ENCODE measurements at places on chromosomes 3 and 15.

GRCh38 chr3:3110749-3111361 is 681 bp upstream of the IL5RA start:
- H3K4me3 ChIP-seq = no peak overlapping the region
- no peak for DNase-seq
- no peaks in the 10 kb centered on the region for H3K4me1 ChIP-seq
- no peaks in the 10 kb centered on the region for H3K36me3 ChIP-seq
- H3K27me3 ChIP-seq = no peaks in the 10 kb centered on the region
- no peak overlapping the region for H3K27ac ChIP-seq

DNA sequence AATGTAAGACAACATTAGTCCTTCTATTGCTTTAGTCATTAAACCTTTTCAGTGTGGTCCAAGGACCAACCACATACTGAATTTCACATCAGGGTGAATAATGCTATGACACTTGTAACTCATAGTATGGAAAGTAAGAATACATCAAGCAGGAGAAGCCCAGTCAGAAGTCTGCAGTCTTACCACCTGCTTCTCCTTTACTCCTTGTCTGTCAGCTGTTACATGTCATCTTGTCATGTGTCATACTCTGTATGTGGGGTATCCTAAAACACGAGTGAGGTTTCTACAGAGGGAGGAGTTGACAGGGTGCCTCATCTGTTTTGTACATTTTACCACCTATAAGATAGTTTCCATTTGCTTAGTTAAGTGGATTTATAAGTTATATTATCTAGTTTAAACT is 32.8 kb upstream of the EID1 start:
- H3K27ac ChIP-seq = no peak overlapping the region
- H3K4me3 ChIP-seq = no peak overlapping the region
- H3K4me1 ChIP-seq = no peaks in the 10 kb centered on the region
- no peaks in the 10 kb centered on the region for H3K36me3 ChIP-seq

DNA sequence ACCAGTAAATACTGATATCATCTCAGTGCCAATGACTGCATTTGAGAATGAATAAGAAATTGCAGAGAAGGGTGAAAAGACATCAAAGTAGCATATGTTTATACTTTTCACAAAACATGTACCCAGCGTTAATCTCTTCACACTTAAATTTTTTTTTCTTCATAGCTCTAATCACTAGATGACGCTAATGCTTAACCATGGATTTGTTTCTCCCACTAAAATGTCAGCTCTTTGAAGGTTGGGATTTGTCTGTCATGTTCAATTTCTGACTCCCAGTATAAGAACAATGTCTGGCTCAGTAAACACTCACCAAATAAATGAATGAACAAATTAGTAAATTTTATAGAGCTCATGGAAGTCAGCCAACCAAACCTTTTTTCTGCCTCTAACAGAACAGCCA is 78.3 kb upstream of the LMCD1 start:
- H3K27me3 ChIP-seq = no peaks in the 10 kb centered on the region
- DNase-seq = no peak
- no peak overlapping the region for H3K4me3 ChIP-seq
- H3K27ac ChIP-seq = no peak overlapping the region
- H3K4me1 ChIP-seq = no peaks in the 10 kb centered on the region

DNA sequence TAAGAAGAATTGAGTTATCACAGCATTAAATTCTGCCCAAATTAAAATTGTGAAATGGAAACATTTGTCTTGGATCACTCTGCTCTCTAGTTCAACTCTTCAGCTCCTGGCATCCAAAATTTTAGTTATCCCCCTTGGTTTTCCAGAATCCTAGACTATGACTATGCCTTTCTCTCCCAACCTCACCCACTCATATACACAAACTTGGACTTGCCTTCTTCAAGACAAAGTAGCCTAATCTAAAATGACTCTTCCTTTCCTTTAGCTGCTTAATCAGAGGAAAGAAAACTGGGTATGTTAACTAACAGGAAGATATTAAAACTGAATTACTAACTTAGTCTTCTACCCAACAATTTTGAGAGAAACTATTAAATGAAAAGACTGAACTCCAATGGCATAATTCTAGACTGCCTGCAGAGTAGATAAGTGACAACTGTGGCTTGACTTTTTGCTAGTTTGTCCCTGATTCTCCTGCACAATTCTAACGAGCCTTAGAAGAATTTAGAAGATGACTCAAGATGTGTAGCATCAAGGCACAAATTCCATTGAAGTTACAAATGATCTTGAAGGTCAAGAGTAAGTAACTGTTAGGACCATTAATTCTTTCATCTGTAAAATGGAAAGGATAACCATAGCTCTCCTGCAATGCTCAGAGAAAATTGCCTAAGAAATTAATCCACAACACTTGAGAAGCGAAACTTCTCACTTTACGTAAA is 5.2 kb upstream of the GOLIM4 start:
- H3K27ac ChIP-seq = no peak overlapping the region
- no peak overlapping the region for H3K4me3 ChIP-seq
- H3K4me1 ChIP-seq = peaks cover 14% of the 10 kb centered on the region
- H3K36me3 ChIP-seq = no peaks in the 10 kb centered on the region
- no peaks in the 10 kb centered on the region for H3K27me3 ChIP-seq

DNA sequence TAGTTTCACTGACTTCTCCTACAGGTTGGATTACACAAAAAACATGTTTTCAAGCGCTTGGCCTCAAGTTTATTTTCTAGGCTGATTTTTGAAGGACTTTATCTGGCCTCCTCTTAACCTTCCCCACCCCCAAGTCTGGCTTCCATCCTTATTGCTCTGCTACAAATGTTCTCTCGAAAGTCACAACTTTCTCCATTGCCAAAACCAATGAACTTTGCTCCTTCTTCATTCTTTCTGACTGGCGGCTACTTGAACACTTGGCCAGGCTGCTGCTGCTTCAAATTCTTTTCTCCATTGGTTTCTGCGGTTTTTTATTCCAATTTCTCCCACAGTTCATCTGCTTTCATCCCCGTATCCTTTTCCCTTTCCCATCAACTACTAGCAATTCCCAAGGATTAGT is 106.6 kb downstream of the TOP2B start:
- no peak overlapping the region for H3K27ac ChIP-seq
- no peaks in the 10 kb centered on the region for H3K27me3 ChIP-seq
- no peaks in the 10 kb centered on the region for H3K36me3 ChIP-seq
- DNase-seq = no peak
- no peaks in the 10 kb centered on the region for H3K4me1 ChIP-seq
- H3K4me3 ChIP-seq = no peak overlapping the region

DNA sequence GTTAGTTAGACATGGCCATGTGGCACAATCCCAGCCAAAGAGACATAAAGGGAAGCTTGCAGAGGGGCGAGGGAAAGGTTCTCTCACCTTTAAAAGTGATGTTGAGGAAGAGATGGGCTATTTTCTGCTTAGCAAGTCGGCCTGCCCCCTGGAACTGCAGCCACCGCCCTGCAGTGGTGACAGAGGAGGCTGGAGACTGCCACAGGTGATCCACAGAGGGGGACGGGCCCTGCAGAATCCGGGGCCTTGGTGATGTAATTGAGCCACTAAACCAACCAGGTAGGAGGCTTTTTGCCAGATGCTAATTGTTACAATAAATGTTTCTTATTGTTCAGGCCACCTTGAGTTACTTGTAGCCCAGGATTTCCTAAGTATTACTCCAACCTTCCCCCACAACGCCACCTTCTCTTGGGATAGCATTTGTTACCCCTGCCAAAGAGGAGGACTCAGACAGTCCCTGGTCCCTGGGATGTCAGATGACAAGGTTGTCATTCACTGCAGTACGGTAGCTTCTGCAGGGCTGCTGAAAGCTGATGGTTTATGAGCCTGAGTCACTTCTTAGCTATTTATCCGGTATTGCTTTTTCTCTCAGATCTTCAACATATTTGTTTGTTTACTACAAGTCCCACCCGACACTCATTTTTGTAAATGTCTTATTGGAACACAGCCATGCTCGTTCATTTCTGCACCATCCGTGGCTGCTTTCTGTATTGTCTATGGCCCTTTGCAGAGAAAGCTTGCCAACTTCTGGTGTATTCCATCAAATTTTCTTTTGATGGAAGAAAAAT is 63.3 kb upstream of the SEC61A1 start:
- H3K27me3 ChIP-seq = no peaks in the 10 kb centered on the region
- H3K4me3 ChIP-seq = no peak overlapping the region
- no peak overlapping the region for H3K27ac ChIP-seq
- no peak for DNase-seq

GRCh38 chr15:57477736-57478522 is 101.6 kb downstream of the CGNL1 start:
- peak; percentile 97 for DNase-seq
- no peaks in the 10 kb centered on the region for H3K36me3 ChIP-seq
- H3K27me3 ChIP-seq = no peaks in the 10 kb centered on the region
- H3K27ac ChIP-seq = peak overlapping the region; percentile 99
- peaks cover 68% of the 10 kb centered on the region for H3K4me1 ChIP-seq

- DNase-seq = peak; percentile 25
- no peak overlapping the region for H3K27ac ChIP-seq
- H3K27me3 ChIP-seq = no peaks in the 10 kb centered on the region
- H3K4me1 ChIP-seq = peaks cover 13% of the 10 kb centered on the region
- peaks cover 51% of the 10 kb centered on the region for H3K36me3 ChIP-seq
- H3K4me3 ChIP-seq = no peak overlapping the region
Observed at GRCh38 chr3:123733805-123734526, 149.1 kb upstream of the HACD2 start.

- no peak for DNase-seq
- H3K27ac ChIP-seq = no peak overlapping the region
- H3K27me3 ChIP-seq = no peaks in the 10 kb centered on the region
Observed at GRCh38 chr3:54033761-54034160, 88.6 kb upstream of the CACNA2D3 start.

GRCh38 chr3:108119398-108120104 is 28.7 kb upstream of the CD47 start:
- H3K36me3 ChIP-seq = no peaks in the 10 kb centered on the region
- H3K4me1 ChIP-seq = no peaks in the 10 kb centered on the region
- H3K27ac ChIP-seq = no peak overlapping the region
- no peak overlapping the region for H3K4me3 ChIP-seq
- H3K27me3 ChIP-seq = no peaks in the 10 kb centered on the region
- no peak for DNase-seq

DNA sequence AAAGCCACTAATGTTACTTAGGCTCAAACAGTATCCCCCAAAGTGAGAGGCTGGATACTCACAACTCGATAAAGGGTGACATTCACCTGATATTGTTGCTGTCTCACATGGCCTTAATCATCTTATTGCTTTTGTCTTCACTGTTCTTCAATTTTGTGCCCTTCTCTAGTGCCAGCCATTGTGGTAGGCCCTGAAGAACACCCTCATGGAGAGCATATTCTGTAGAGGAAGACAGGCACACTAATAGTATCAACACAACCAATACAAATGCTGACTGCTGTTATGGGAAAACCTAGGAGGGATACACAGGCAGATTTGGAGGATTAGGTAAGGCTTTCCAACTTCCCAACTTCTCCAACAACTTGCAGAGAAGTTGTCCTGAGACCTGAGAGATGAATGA is 4.1 kb upstream of the BLM start:
- DNase-seq = no peak
- no peaks in the 10 kb centered on the region for H3K36me3 ChIP-seq
- H3K27ac ChIP-seq = no peak overlapping the region
- peaks cover 10% of the 10 kb centered on the region for H3K4me1 ChIP-seq
- H3K27me3 ChIP-seq = no peaks in the 10 kb centered on the region
